ENCODE measurements at places on chromosomes 6 and 20. TPM values are rescaled to one million over a fixed set of nuclear protein-coding genes. Genes with fewer than 3 reads are reported as not detected.

DNA sequence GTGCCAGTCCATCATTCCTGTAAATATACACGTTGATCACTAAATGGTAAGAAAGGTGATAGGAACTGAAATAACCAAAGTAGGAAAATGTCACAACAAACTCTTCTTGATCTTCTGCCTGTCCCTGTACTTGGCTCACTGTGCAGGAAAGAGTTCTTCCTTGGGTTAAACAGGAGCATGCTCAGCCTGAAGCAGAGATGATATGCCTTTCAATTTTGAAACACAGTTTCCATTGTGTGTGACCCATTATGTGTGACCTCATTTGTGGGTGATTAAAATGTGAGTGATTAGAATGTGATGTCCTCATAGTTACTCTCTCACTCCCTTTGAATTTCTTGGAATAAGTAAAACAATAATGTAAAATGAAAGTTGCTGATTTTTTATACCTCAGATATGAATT is 427.2 kb upstream of the AGPAT4 start:
- DNase-seq: no peak

GRCh38 chr6:30013291-30013922 is 47.7 kb upstream of the POLR1H start:
- DNase-seq: no peak

DNA sequence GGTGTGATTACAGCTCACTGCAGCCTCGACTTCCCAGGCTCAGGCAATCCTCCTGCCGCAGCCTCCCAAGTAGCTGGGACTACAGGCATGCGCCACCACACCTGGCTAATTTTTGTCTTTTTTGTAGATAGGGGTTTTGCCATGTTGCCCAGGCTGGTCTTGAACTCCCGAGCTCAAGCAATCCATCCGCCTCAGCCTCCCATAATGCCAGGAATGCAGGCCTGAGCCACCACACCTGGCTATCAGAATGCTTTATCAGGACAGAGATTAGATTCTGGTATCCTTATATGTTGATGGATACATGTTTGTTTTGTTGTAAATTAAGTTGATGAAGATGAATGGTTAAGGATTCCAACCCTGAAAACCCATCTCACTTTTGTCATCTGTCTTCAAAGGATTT is 24.2 kb downstream of the LHFPL5 start:
- DNase-seq: no peak

- DNase-seq: no peak
Observed at GRCh38 chr6:3813150-3813780, 35.9 kb upstream of the FAM50B start.

- DNase-seq: no peak
Observed at GRCh38 chr6:42304053-42304712, 86.5 kb upstream of the MRPS10 start.

GRCh38 chr6:82597201-82597600 is 233.6 kb downstream of the TPBG start:
- DNase-seq: no peak

DNA sequence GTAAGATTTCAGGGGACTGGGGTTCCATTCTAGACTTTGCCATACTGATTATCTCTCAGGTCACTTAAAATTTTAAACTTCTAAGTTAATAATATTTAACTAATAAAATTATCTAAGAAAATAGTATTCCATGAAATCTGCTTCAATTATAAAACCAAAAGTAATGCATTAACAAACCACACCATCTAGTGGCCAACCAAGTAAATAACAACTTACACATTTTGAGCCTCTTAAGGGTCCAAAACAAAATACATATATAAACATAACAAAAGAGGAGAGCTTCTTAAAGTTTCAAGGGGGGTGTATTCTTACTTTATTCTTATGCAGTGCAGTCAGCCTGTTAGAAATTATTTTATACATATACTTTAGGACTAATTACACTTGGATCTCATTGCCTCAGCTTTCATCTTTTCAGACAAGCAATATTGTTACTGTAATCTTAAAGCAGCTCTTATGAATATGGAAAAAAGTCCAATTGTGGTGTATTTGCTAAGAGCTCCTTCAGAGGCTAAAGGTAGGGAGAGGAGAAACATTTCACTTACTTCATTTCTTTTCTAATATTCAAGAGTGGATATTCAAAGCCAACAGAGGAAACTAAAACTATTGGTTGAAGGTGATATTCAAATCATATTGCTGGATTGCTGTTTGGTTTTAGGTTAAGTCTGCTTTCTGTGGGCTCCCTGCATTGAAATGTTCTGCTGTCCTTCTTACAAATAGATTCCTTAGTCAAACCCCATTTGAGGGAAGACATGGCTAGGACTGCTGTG is 199.7 kb upstream of the SIM1 start:
- DNase-seq: no peak

DNA sequence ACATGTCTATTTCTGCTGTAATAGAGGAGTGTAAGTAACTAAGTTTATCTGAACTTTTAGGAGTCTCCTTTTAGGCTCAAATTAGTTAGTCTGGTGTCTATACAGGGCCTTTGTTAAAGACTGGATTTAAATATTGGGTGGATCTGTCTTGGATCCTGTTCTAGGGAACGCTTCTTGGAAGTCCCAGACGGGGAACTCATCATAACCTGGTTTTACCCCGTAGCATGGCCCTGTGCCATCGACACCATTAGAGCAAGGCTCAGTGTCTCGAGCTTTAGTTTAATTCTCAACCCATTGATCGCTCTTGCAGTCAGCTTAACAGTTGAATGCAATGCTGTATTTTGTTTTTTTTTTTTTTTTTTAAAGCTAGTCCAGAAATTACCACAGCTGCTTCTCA is 89.9 kb downstream of the CARMIL1 start:
- DNase-seq: no peak

The WFDC5 gene
- 0.26 TPM for total RNA-seq
